ENCODE measurements at places on chromosomes 6 and 20. TPM values are rescaled to one million over a fixed set of nuclear protein-coding genes. Genes with fewer than 3 reads are reported as not detected.

SLC24A3 gene
- 0.38 TPM for total RNA-seq

HUS1B gene
- total RNA-seq = 0.15 TPM

GRCh38 chr6:74409447-74409846 lies 713.4 kb downstream of the CD109 start:
- no peaks in the 10 kb centered on the region for H3K27me3 ChIP-seq
- no peak overlapping the region for H3K4me3 ChIP-seq
- no peaks in the 10 kb centered on the region for H3K36me3 ChIP-seq
- DNase-seq = peak; percentile 6
- H3K27ac ChIP-seq = no peak overlapping the region

- H3K27me3 ChIP-seq = no peaks in the 10 kb centered on the region
- DNase-seq = peak; percentile 52
Observed at GRCh38 chr6:128327890-128328289, 192.5 kb downstream of the PTPRK start.

- DNase-seq = no peak
- no peaks in the 10 kb centered on the region for H3K4me1 ChIP-seq
- H3K27me3 ChIP-seq = no peaks in the 10 kb centered on the region
Observed at GRCh38 chr6:12232339-12232738, 57.8 kb upstream of the EDN1 start.

GRCh38 chr20:43727980-43728590 lies 1.3 kb upstream of the GTSF1L start:
- H3K27me3 ChIP-seq = no peaks in the 10 kb centered on the region
- H3K36me3 ChIP-seq = no peaks in the 10 kb centered on the region
- no peak overlapping the region for H3K27ac ChIP-seq
- H3K4me3 ChIP-seq = no peak overlapping the region
- no peak for DNase-seq
- peaks cover 12% of the 10 kb centered on the region for H3K4me1 ChIP-seq

DNA sequence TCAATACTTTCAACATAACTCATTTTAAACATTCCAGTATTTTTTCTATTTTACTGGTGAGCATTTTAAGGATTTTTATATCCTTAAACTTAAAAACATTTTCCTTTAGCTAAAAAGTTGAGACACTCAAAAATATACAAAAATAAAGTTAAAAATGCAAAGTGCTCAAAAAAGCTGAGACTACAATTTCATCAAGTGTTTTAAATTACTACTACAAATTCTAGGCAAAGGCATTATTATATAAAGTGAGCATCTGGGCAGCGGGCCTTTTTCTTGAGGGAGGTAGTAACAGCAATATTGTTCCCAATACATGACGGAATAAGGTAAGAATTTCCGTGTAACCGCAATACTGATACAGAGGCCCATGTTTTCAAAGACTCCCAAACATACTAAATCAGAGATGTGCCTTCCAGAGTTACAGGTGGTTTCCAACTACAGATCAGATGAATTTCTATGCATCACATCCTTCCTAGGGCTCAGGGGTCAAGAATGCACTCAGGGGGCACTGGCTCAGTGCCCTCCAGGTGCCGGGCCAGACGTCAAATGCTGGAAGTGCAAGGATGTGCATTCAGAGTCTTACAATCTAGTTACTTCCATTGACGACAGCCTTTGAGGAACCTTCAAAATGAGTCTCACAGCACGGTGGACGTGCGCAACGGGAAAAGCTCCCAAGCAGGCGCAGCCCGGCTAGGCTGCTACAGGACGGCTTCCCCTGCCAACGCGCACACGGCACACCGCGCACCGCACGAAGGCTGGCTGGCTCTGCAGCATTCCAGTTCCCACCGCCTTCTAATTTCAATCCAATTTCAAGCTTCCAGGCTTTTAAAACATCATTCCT lies 1.7 kb downstream of the PHF10 start:
- peak overlapping the region; percentile 63 for H3K4me3 ChIP-seq
- H3K4me1 ChIP-seq = peaks cover 10% of the 10 kb centered on the region
- H3K27me3 ChIP-seq = no peaks in the 10 kb centered on the region
- peak overlapping the region; percentile 29 for H3K27ac ChIP-seq
- DNase-seq = peak; percentile 38

- no peaks in the 10 kb centered on the region for H3K27me3 ChIP-seq
- no peak overlapping the region for H3K4me3 ChIP-seq
- DNase-seq = peak; percentile 69
- no peak overlapping the region for H3K27ac ChIP-seq
- no peaks in the 10 kb centered on the region for H3K4me1 ChIP-seq
- no peaks in the 10 kb centered on the region for H3K36me3 ChIP-seq
Observed at GRCh38 chr6:49563006-49563886, 12.8 kb downstream of the C6orf141 start.

DNA sequence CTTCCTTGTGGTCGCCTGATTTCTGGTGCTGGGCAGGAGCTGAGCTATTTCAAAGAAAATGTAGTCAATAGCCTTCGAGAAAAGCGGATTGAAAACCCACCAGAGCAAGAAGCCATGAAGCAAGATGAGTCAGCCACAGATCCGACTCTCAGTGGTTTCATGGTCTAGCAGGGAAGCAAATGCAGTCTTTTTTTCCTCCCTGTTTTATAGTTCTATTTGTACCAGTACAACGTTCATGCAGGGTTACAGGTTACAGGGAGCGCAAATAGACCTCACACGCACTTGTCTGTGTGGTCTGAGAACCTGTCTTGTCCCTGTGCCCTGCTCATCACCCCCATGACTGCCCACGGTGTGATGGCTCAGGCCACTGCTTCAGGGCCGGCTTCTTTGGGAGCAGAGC lies 309.8 kb upstream of the SUPT3H start:
- H3K27me3 ChIP-seq = no peaks in the 10 kb centered on the region
- no peak overlapping the region for H3K27ac ChIP-seq
- no peaks in the 10 kb centered on the region for H3K36me3 ChIP-seq
- DNase-seq = no peak

DNA sequence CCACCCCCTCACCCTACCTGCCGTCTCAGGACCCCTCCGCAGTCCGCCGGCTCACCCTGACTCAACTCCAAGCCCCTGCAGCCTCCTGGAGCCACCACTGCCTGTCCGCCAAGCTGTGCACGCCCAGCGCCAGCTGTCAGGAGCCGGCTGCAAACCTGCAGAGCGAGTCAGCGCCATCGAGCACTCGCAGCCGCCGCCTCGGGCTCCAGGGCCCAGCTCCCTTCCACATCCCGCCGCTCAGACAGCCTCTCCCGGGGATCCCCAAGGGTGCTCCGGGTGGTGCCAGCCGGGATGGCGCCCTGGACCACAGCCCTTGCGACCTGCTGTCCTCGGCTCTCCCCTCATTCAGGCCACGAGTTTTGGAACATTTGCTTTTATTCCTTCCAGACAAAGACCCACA lies 4.3 kb downstream of the TNNC2 start:
- H3K4me3 ChIP-seq = peak overlapping the region; percentile 52
- H3K36me3 ChIP-seq = no peaks in the 10 kb centered on the region
- peaks cover 35% of the 10 kb centered on the region for H3K4me1 ChIP-seq
- H3K27me3 ChIP-seq = no peaks in the 10 kb centered on the region
- peak; percentile 89 for DNase-seq

- no peak overlapping the region for H3K27ac ChIP-seq
- no peaks in the 10 kb centered on the region for H3K27me3 ChIP-seq
- no peaks in the 10 kb centered on the region for H3K4me1 ChIP-seq
- no peak for DNase-seq
- no peak overlapping the region for H3K4me3 ChIP-seq
Observed at GRCh38 chr20:16601047-16601446, 27.8 kb upstream of the KIF16B start.

DNA sequence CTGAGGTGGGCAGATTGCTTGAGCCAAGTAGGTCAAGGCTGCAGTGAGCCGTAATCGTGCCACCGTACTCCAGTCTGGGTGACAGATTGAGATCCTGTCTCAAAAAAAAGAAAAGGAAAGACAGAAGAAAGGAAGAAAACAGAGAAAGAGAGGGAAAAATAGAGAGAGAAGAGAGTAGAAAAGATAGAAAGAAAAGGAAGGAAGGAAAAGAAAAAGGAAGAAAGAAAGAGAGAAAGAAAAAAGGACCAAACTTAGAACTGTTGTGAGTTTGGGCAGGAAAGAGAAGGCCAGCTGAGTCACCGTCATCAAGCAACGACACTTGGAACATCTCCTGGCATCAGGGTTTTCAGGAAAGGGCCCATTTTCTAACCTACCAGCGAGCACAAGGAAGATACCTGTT lies 96.0 kb upstream of the AKAP12 start:
- no peak overlapping the region for H3K27ac ChIP-seq
- no peak overlapping the region for H3K4me3 ChIP-seq
- H3K4me1 ChIP-seq = peaks cover 19% of the 10 kb centered on the region
- H3K36me3 ChIP-seq = no peaks in the 10 kb centered on the region
- no peaks in the 10 kb centered on the region for H3K27me3 ChIP-seq

DNA sequence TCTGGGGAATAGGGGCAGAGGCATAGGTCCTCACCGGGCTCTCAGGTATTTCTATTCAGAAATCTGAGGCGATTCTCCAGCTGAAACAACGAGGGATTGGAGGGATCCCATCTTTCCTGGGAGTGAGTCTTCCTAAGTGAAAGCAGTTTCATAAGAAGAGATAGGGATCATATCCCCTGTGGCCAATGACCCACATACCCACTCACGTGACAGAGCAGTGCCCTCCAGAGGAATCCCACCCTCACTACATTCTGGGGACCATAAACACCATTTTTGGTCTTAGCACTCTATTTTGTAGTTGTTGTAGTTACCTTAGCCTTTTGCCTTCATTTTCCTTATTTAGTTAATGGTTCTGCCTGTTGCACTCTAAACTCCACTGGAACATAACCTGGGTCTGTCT lies 121.1 kb downstream of the GPR63 start:
- H3K27ac ChIP-seq = no peak overlapping the region
- H3K4me1 ChIP-seq = no peaks in the 10 kb centered on the region
- DNase-seq = peak; percentile 33
- H3K4me3 ChIP-seq = no peak overlapping the region
- no peaks in the 10 kb centered on the region for H3K27me3 ChIP-seq

GRCh38 chr20:3431109-3431508 lies 23.6 kb upstream of the DNAAF9 start:
- H3K36me3 ChIP-seq = no peaks in the 10 kb centered on the region
- no peak overlapping the region for H3K27ac ChIP-seq
- DNase-seq = no peak
- no peak overlapping the region for H3K4me3 ChIP-seq
- no peaks in the 10 kb centered on the region for H3K4me1 ChIP-seq
- H3K27me3 ChIP-seq = no peaks in the 10 kb centered on the region

- H3K4me3 ChIP-seq = no peak overlapping the region
- DNase-seq = no peak
- H3K36me3 ChIP-seq = no peaks in the 10 kb centered on the region
- peaks cover 20% of the 10 kb centered on the region for H3K4me1 ChIP-seq
- no peaks in the 10 kb centered on the region for H3K27me3 ChIP-seq
- H3K27ac ChIP-seq = no peak overlapping the region
Observed at GRCh38 chr6:6248651-6249050, 71.8 kb downstream of the F13A1 start.

SRSF12 gene
- total RNA-seq = 8.3 TPM

TREML1 gene
- total RNA-seq = 0.10 TPM

DNA sequence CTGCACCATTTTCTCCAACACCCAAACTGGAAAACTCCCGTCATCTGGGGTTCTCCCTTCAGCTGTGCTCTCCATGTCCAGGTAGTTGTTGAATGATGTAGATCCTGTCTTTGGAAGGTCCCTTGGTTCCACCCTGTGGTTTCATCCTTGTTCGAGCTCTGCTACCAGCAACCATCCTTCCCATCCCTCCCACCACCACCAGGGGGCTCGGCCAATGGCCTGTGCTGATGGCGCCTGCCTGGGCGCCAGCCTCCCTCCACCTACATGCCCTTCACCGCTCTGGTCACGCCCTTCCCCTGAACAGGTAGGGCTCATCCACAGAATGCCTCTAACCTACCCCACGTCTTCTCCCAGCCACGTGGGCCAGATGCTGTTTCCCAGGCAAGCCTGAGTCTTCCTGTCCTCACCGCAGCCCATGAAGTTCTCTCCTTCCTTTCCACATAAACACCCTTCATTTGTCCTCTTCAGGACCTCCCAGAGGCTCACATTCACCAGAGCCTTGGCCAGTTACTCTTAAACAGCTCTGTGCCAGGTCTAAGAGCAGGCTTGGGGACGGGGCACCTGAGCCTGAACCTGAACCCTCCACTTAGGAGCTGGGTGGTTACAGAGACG lies 75.1 kb upstream of the DUSP22 start:
- no peaks in the 10 kb centered on the region for H3K36me3 ChIP-seq
- no peaks in the 10 kb centered on the region for H3K4me1 ChIP-seq

DNA sequence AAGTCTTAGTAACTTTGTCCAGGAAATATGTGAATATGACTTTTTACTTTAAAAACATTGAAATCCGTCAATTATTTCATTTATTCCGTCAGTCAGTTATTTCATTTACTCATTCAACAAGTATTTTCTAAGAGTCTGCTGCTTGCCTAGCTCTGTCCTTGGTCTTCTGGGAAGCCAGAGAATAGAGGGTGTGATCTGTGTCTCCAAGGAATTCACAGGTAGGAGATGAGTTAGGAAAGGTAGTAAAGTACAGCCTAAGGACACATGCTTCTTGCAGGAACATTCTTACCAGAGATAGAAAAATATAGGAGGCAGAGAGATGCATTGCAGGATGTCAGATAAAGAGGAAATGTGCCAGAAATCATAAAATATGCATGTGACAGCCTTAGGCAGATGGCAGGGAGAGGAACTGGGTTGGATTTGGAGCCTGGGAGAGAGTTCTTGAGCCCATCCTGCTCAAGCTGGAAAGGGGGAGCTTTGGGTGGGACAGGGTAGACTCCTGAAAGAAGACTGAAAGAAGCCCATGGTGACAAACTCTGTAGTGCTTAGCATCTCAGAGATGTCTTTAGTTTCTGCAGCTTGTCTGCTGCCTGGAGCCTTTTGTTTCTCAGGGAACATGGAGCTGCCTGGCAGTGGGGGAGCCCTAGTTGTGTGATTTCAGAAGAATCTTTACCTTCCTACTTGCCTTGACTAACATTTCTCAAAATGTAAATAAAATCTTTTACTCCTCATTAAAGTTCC lies 3.5 kb downstream of the SH3BGRL2 start:
- H3K4me3 ChIP-seq = no peak overlapping the region
- H3K27me3 ChIP-seq = no peaks in the 10 kb centered on the region
- DNase-seq = no peak
- no peak overlapping the region for H3K27ac ChIP-seq
- H3K36me3 ChIP-seq = no peaks in the 10 kb centered on the region

DNA sequence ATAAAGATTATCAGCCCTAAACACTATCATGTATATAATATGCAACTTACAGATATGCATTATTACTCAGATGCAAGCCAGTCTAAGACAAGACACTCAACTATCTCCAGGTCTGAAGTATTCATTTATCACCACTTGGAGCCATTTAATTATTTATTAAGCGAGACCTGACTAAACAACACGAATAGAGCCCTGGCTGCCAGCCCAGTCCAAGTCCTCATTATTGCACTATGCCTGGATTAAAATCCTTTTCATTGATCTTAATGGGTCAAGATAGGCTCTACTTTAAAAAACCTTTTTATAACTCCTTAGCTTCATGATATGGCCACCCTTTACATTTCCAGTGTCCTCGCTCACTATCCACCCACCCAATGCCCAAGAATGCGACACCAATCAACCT lies 183.1 kb upstream of the MARCKS start:
- H3K27ac ChIP-seq = no peak overlapping the region
- peaks cover 11% of the 10 kb centered on the region for H3K4me1 ChIP-seq
- no peak for DNase-seq
- H3K4me3 ChIP-seq = no peak overlapping the region
- H3K27me3 ChIP-seq = no peaks in the 10 kb centered on the region

CDH22 gene
- total RNA-seq = not detected

GRCh38 chr20:18443886-18444285 lies 22.9 kb downstream of the DZANK1 start:
- H3K4me3 ChIP-seq = no peak overlapping the region
- peaks cover 7% of the 10 kb centered on the region for H3K4me1 ChIP-seq
- H3K27ac ChIP-seq = no peak overlapping the region
- no peaks in the 10 kb centered on the region for H3K27me3 ChIP-seq

C6orf118 gene
- total RNA-seq = 0.77 TPM

All from SJCRH30 (cell line).